ENCODE measurements at places on chromosomes 5 and 9.

DNA sequence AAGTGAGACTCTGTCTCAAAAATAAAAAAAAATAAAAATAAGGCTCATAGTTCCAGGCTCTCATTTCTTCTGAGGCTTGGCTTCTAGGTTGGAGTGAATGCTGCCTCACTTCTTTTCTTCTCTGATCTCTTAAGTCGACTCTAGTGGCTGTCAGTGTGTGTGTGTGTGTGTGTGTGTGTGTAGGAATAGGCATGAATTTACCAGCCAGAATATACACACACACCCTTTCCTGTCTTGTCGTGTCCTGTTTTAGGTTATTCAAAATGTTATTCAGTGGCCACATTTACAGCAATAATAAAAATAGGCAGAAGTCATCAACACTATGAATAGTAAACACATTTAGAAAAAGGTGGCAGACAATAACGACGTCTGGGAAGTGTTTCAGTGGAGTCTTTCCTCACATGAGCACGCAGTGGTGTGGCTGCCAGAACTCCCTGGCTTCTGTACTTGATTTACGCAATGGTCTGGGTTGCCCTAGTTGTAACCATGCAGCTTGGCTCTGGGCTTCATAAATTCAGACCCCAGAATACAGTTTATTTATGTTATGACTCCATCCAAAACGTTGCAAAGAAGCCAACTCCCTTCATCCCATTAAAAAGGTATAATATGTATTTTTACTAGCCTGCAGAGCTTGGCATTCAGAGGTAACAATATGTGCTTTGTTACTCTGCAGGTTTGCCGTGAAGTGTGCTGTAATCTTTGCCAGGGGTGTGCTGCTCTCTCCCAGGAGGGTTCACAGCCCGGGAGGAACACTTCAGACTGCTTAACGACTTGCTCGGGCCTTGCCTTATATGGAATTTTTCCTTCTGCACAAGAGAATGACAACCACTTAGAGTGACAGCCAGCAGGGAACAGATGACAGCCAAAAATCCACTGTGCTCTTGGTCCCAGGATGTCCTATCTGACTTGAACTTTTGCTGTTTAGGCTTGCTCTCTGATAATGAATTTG is 34.4 kb upstream of the PALM2AKAP2 start:
- DNase-seq = peak; percentile 70

DNA sequence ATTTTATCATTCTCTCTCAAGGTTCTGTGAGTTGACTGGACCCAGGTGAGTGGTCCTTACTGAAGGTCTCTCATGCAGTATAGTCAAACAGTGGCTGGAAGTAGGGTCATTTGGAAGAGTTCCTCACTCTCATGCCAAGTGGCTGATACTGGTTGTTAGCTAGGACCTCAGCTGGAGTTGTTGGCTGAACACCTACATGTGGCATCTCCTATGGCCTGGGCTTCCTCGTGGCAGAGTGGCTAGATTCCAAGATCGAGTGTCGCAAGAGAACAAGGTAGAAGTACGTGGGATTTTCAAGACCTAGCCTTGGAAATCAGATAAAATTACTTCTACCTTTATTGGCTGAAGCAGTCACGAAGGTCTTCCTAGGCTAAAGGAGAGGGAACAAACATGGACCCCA is 7.6 kb downstream of the SLC31A2 start:
- DNase-seq = no peak

DNA sequence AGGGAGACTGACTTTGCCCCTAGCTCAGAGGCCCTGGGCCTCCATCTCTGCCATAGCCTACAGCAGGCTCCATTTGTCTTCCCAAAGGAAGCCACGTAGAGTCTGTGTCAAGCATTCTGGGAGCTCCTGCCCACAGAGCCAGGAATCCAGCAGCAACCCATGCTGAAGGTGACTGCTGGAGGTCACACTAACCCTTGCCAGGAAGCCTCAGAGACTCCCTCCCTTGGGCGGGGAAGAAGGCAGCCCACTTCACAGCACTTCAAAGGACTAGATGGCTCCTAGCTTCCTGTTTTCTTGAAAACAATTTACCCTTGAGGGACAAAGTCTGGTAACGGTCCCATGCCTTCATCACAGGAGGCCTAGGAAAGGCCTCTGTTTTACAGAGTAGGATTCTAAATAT is 1.7 kb downstream of the CKMT2 start:
- no peak for DNase-seq

DNA sequence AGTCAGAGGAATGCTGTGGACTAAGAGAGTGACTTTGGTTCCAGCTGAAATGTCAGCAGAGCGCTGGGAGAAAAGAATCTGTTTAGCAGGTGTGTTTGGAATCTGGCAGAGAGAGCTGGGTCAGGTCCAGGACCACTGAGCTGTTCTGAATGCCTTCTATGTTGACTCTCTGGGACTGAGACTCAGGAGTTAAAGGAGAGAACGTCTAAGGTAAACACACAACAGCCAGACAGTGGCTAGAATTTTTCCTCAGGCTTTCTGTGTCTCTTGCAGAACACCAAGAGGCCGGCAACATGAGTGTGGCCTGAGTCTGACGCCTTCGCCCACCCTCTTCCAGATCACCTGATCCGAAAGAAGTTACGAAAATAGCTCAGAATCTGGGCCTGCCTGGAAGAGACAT is 107.2 kb upstream of the ZNF462 start:
- no peak for DNase-seq

DNA sequence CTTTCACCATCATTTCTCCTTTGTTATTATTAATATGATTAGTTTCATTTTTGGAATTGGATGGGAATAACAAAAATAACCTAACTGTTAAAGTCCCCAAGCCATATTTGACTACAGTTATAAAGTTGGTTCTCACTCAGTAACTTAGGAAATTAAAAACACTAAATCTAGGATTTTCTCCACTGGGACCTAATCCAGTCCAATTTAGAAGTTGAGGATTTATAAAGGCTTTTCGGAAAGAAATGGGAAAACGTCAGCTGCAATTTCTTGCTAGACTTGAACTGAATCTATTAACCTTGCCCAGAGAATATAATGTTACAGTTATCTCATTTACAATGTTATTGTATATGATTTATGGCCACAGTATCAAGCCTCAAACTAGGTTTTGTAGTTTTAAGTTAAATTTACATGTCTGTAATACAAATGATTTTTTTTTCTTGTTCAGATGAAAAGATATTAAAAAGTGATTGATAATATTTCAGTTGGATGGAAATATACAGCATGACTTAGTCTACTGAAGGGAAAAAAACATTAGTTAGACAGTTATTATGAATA is 524.3 kb upstream of the GRAMD2B start:
- no peak for DNase-seq

DNA sequence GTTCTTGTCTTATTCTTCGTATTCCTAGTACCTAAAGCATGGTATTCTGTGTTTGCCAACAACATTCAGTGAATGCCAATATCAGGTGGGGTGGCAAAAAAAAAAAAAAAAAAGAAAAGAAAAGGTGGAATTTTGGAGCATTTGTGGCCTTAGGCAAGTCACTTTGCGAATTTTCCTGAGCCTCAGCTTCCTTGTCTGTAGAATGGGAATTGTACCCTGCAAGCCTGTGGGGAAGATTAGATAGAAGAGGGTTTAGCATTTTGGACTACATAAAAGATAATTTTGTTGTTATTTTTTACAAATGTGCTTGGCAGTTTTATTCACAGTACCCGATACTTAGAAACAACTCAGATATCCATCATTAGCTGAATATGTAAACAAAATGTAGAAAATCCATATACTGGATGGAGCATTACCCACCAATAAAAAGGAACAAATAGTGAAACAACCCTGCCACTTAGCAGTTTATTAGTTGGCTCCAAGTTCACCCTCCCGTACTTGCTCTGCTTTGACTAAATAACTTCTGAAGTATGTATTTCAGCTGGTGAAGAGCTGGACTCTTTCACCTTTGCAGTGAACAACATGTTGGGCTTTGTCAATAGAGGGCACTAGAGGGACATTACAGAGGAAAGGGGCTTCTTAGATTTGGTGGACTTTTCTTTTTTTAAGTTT is 13.6 kb downstream of the UBE2D2 start:
- peak; percentile 59 for DNase-seq

- no peak for DNase-seq
Observed at GRCh38 chr5:9140711-9141110, 405.2 kb downstream of the SEMA5A start.

GRCh38 chr9:6562871-6563430 is 82.6 kb downstream of the GLDC start:
- peak; percentile 67 for DNase-seq

GRCh38 chr5:73263001-73263710 is 90.2 kb downstream of the TMEM174 start:
- no peak for DNase-seq

GRCh38 chr9:1938675-1939170 is 76.4 kb upstream of the SMARCA2 start:
- DNase-seq = no peak

- no peak for DNase-seq
Observed at GRCh38 chr5:180553530-180553929, 37.8 kb downstream of the SCGB3A1 start.

Measured in cardiac fibroblast (primary cell).